ENCODE measurements at places on chromosomes 2 and 18. TPM values are rescaled to one million over a fixed set of nuclear protein-coding genes. Genes with fewer than 3 reads are reported as not detected.
A peak's percentile ranks its signal among the peaks of the same experiment; 100 is the strongest.

Gene IL37
- total RNA-seq, result not detected

Gene CELF4
- not detected for total RNA-seq

Gene ESPNL
- total RNA-seq, result 0.42 TPM

DNA sequence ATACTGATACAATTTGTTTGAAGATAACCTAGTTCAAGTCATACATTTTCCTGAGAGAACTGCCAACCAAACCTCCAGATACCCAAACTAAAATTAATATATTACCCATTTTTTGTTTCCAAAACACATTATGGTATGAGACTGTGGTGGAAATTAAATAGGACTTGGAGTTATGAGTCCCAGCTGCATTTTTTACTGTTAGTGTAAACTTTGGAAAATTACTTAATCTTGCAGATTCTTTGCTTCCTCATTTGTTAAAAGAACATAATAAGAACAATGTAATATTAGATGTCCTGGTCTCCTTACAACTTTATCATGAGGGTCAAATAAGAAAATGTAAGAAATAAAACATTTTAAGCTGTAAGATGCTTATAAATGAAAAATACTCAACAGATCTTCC lies 98.2 kb upstream of the TRIB2 start:
- H3K27ac ChIP-seq, result no peak overlapping the region
- no peak for DNase-seq
- no peaks in the 10 kb centered on the region for H3K36me3 ChIP-seq
- H3K27me3 ChIP-seq, result peaks cover 6% of the 10 kb centered on the region
- no peak overlapping the region for H3K4me3 ChIP-seq
- peaks cover 36% of the 10 kb centered on the region for H3K4me1 ChIP-seq

- no peak overlapping the region for H3K4me3 ChIP-seq
- no peaks in the 10 kb centered on the region for H3K36me3 ChIP-seq
- H3K4me1 ChIP-seq, result no peaks in the 10 kb centered on the region
- no peak overlapping the region for H3K27ac ChIP-seq
- peaks cover 8% of the 10 kb centered on the region for H3K27me3 ChIP-seq
These were observed 233.7 kb upstream of the NCKAP5 start for GRCh38 chr2:133801946-133802345.

GRCh38 chr2:214310319-214310718 lies 100.5 kb upstream of the VWC2L start:
- DNase-seq, result no peak
- H3K27ac ChIP-seq, result no peak overlapping the region
- no peak overlapping the region for H3K4me3 ChIP-seq
- no peaks in the 10 kb centered on the region for H3K27me3 ChIP-seq
- no peaks in the 10 kb centered on the region for H3K4me1 ChIP-seq
- no peaks in the 10 kb centered on the region for H3K36me3 ChIP-seq

DNA sequence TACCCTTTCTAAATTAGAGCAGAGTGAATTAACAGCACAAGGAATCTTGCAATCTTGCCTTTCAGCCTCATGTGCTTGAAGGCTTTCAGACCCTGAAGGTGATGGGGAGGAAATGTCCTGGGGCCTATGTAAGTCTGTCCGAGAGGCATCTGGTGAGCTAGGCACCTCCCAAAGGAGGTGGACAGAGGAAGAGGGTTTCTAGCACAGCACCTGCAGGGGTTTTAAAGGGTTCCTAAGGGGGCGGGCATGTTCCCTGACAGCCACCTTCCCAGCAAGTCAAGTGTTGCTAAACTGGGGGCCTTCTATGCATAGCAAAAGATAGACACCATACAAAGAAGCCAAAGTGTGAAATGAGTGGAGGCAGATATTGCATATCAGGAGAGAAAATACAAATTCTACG lies 88.5 kb downstream of the CDH2 start:
- DNase-seq, result no peak
- H3K4me1 ChIP-seq, result no peaks in the 10 kb centered on the region
- no peaks in the 10 kb centered on the region for H3K36me3 ChIP-seq
- H3K27me3 ChIP-seq, result no peaks in the 10 kb centered on the region
- no peak overlapping the region for H3K27ac ChIP-seq

- peak overlapping the region; percentile 55 for H3K4me3 ChIP-seq
- peaks cover 31% of the 10 kb centered on the region for H3K4me1 ChIP-seq
- peaks cover 36% of the 10 kb centered on the region for H3K36me3 ChIP-seq
- no peak for DNase-seq
- no peaks in the 10 kb centered on the region for H3K27me3 ChIP-seq
These were observed 2.0 kb downstream of the ABHD3 start for GRCh38 chr18:21702602-21703001.

DNA sequence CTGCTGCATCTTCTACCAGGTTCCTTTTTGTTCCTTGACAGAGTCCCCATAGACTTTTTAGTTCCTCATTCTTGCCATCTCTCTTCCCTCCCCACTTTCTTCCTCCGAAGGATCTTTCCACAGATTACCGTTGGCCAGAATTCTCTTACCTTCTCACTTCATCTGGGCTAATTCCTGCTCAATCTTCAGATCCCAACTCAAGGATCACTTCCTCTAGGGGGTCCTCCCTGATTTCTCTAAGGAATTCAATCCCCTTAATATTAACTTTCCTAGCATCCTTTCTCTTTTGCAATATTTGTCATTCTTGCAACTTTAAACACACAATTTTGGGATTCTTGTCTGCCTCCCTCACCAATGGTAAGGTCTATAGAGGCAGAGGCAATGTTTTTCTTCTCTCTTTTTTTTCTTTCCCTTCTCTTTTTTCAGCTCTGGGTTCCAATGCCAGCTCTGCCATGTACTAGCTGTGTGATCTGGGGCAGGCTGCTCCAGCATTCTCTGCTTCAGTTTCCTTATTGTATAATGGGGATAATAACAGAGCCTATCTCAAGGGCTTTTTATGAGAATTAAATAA lies 5.4 kb upstream of the KCNE4 start:
- peaks cover 5% of the 10 kb centered on the region for H3K27me3 ChIP-seq
- DNase-seq, result no peak
- H3K4me3 ChIP-seq, result no peak overlapping the region
- H3K4me1 ChIP-seq, result no peaks in the 10 kb centered on the region
- H3K27ac ChIP-seq, result no peak overlapping the region

DNA sequence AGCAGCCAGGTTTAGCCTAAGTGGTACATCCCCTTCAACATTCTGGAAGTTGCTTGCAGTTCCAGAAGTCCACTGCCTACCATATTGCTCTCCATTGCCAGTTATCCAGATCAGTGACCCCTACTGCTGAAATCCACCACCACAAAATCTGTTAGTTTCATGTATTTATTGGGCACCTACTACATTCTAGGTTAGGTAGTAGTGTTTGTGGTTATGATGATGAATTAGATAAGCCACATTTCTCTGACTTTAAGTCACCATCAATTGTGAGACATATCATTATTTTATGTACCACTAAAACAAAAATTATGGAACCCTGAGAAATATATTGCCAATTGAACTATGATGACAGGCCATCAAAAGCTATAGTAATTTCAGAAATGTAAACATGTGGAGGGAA lies 139.5 kb upstream of the PKDCC start:
- H3K27me3 ChIP-seq, result peaks cover 33% of the 10 kb centered on the region
- no peaks in the 10 kb centered on the region for H3K36me3 ChIP-seq
- DNase-seq, result no peak
- H3K27ac ChIP-seq, result no peak overlapping the region
- H3K4me3 ChIP-seq, result no peak overlapping the region
- H3K4me1 ChIP-seq, result no peaks in the 10 kb centered on the region

DNA sequence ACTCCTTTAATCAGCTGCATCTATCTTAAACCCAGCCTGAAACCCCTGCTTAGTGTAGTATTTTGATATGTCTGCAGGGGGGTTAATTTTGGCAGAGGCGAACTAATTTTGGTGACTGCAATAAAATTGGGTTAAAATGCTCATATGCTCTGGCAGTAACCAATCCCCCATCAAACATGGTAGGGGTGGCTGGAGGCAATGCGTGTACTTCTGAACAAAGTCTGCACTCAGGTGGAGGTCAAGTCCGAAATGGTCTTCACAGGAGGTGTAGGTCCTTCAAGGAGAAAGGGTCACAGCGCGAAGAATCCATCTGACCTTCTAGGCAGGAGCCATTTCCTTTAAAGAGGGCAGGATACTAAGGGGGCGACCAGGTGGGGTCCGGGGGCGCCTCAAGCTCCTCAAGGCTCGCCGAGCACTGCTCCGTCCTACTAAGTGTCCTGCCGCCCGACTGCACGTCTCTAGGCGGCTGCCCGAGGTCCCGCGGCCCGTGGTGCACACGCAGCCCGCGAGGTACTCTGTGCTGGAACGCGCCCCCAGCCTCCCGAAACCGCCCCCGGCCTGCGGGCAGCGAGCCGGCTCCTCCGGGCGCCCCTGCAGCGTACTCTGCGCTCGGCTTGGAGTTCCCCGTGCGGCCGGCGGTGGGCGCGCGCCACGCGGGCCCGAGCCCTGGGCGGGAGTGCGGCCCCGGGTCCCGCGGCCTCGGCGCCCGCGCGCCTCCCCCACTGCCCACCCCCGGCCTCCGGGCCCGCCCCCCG lies 1.7 kb upstream of the LDLRAD4 start:
- H3K27me3 ChIP-seq, result peaks cover 50% of the 10 kb centered on the region
- no peaks in the 10 kb centered on the region for H3K36me3 ChIP-seq
- H3K4me1 ChIP-seq, result peaks cover 16% of the 10 kb centered on the region
- no peak overlapping the region for H3K27ac ChIP-seq
- DNase-seq, result peak; percentile 40
- peak overlapping the region; percentile 79 for H3K4me3 ChIP-seq

DNA sequence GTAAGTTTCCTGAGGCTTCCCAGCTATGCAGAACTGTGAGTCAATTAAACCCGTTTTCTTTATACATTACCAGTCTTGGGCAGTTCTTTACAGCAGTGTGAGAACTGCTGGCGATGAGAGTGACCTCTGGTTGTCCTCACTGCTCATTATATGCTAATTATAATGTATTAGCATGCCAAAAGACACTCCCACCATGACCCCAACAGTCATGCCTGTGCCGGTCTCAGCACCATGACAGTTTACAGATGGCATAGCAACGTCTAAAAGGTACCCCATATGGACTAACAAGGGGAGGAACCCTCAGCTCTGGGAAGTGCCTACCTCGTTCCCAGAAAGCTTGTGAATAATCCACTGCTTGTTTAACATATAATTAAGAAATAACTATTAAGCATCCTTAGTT lies 8.1 kb upstream of the IL1A start:
- peaks cover 22% of the 10 kb centered on the region for H3K4me1 ChIP-seq
- no peaks in the 10 kb centered on the region for H3K27me3 ChIP-seq
- no peak for DNase-seq
- no peaks in the 10 kb centered on the region for H3K36me3 ChIP-seq
- no peak overlapping the region for H3K4me3 ChIP-seq
- H3K27ac ChIP-seq, result no peak overlapping the region

- H3K4me3 ChIP-seq, result no peak overlapping the region
- DNase-seq, result no peak
- no peaks in the 10 kb centered on the region for H3K36me3 ChIP-seq
- H3K27ac ChIP-seq, result no peak overlapping the region
- no peaks in the 10 kb centered on the region for H3K27me3 ChIP-seq
These were observed 36.7 kb upstream of the CDC42EP3 start for GRCh38 chr2:37708146-37708545.

GRCh38 chr2:109736177-109736827 lies 57.8 kb upstream of the RGPD5 start:
- no peaks in the 10 kb centered on the region for H3K4me1 ChIP-seq
- H3K4me3 ChIP-seq, result no peak overlapping the region
- DNase-seq, result no peak
- H3K27ac ChIP-seq, result no peak overlapping the region
- peaks cover 11% of the 10 kb centered on the region for H3K27me3 ChIP-seq

DNA sequence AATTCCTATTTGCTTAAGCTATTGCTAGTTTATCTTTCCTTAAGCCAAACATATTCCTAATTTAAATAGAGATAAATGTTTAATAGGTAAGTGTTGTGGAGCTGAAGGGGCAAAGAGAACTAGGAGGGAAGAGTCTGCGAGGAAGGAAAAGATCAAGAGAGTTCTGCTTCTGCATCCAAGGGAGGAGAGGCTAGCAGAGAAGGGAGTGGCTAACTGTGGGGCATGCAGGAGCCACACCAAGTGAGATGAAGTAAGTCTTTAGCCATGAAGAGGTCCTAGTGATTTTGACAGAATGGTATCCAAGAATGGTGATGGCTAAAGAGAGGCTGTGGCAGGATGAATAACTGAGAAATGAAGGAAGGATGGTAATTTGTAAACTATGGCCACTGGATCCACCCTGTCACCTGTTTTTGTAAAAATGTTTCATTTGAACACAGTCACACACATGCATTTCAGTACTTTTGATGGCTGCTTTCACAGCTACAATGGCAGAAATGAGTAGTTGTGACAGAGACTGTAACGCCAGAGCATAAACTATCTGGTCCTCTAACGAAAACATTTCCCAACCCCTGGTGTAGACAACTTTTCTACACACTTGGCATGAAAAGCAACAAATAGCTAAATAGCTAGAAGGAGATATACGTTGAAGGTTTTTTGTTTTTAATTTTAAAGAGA lies 15.6 kb downstream of the TPGS2 start:
- H3K36me3 ChIP-seq, result peaks cover 50% of the 10 kb centered on the region
- H3K4me1 ChIP-seq, result peaks cover 2% of the 10 kb centered on the region
- no peaks in the 10 kb centered on the region for H3K27me3 ChIP-seq
- no peak overlapping the region for H3K4me3 ChIP-seq
- DNase-seq, result no peak
- no peak overlapping the region for H3K27ac ChIP-seq

GRCh38 chr2:27249891-27250651 lies 12.8 kb downstream of the SLC30A3 start:
- no peak overlapping the region for H3K4me3 ChIP-seq
- no peak for DNase-seq
- H3K36me3 ChIP-seq, result no peaks in the 10 kb centered on the region
- H3K27ac ChIP-seq, result no peak overlapping the region

DNA sequence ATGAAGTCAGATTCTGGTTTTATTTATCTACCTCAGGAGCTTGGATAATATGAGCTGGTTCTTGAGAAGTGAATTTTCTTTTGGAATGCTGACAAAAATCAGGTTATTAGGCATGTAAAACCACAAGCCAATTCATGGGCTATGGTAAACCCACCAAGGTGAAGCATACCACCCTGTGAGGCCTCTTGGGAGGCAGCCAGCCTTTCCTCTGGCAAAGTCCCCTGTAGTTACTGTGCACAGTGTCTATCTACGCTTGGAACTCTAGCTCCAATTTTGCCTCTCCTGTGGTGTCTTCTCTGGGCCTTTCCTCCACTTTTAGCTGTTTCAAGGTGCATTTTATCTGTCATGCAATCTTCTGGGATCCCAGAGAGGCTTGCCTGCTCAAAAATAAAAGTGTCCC lies 242.7 kb upstream of the ZSWIM2 start:
- no peaks in the 10 kb centered on the region for H3K36me3 ChIP-seq
- no peak for DNase-seq
- H3K27ac ChIP-seq, result no peak overlapping the region
- H3K27me3 ChIP-seq, result no peaks in the 10 kb centered on the region
- no peaks in the 10 kb centered on the region for H3K4me1 ChIP-seq

DNA sequence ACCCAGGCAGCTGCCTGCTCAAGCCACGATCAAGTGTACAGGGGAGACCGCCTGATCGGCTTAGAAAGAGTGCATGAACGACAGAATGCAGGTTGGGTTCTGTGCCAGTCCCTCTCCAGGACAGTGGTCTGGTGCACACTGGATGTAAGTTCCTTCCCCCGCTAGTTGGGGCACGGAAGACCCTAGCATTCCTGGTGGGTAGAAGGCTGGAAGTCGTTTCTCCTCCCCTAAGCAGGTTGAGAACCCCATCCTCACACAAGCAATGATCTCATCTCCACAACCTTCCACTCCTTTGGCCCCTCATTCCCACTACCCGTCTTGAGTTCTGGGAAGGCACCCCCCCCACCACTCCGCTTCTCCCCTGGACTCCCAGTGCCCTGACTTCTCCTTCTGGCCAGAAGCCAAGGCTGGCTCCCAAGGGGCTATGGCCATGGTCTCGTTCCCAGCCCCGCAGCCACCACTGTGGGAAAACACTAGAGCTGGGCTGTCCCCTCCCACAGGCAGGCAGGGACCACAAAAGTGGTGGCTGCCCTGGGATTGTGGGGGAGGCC lies 1.4 kb upstream of the ANKRD39 start:
- peak overlapping the region; percentile 86 for H3K4me3 ChIP-seq
- H3K27ac ChIP-seq, result no peak overlapping the region
- no peak for DNase-seq
- peaks cover 2% of the 10 kb centered on the region for H3K36me3 ChIP-seq
